Cardiac fibroblast (primary cell): ENCODE measurements at places on chromosomes 2 and 18.

- no peak for DNase-seq
Observed at GRCh38 chr2:106833256-106833655, 52.7 kb downstream of the ST6GAL2 start.

GRCh38 chr2:237074211-237074993, 11.3 kb upstream of the COPS8 start:
- peak; percentile 48 for DNase-seq

DNA sequence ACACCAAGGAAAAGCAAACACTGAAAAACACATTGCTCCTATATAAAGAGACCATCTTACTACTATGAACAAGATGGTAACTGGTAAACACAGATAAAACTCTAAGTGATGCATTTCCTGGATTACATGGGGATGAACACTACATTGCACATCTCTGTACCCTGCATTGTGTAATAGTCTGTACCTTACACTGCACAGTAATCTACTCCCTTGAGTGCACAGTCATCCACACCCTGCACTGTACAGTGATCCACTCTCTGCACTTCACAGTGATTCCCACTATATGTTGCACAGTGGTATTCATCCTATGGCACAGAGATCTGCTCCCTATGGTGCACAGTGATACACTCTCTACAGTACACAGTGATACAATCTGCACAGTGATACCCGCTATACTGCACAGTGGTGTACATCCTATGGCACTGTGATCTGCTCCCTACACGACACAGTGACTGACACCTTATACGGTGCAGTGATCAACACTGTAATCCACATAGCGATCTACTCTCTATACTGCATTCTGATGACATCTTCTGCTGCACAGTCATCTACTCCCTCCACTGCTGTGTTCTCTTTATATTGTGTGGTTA, 462.2 kb upstream of the RGPD4 start:
- peak; percentile 3 for DNase-seq

GRCh38 chr18:61669320-61669719, 223.5 kb downstream of the RNF152 start:
- peak; percentile 56 for DNase-seq

DNA sequence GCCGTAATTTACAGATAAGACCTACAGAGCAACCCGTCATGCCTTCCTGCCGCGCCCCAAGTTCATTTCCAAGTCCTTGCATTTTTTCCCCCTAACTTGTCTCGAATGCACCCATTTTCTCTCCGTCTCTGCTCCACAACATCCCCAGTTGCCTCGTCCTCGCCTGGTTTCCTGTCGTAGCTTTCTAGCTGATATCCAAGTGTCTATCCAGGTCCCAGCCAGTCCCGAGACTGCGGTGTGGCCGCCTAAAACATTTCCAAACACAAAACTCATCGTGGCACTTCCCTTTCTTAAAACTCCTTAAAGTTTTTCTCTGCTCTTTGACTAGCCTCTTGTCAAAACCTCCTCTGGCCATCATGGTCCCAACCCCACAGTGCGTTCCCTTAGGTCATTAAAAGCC, 1.2 kb upstream of the BARD1 start:
- DNase-seq: no peak

GRCh38 chr18:37567061-37567993, 1.7 kb upstream of the CELF4 start:
- no peak for DNase-seq

DNA sequence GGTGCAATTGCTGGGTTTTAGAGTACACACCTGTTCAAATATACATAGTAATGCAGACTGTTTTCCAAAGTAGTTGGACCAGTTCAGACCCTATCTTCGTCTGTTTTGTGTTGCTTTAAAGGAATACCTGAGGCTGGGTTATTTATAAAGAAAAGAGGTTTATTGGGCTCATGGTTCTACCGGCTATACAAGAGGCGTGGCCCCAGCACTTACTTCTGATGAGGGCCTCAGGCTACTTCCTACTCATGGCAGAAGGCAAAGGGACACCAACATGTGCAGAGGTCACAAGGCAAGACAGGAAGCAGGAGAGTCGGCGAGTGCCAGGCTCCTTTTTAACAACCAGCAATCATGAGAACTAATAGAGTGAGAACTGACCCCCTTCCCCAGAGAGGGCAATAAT, 21.9 kb upstream of the EMILIN2 start:
- DNase-seq: no peak

DNA sequence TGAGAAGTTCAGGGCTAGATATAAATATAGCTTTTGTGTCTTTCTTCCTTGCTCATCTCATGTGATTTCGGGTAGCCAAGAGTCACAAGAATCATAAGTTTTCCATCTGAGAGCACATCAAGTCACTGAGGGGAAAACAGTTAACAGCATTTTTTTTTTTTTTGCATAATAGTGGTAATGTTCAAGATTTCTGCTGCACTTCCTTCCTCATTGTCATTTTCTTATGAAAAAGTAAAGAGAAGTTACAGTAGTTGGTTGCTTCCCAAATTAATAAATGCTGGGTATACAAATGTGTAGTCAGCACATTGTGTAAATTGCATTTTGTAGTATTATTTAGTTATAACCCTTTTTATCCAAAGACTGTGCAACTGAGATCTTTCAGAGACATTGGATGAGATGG, 93.6 kb downstream of the ZEB2 start:
- no peak for DNase-seq

DNA sequence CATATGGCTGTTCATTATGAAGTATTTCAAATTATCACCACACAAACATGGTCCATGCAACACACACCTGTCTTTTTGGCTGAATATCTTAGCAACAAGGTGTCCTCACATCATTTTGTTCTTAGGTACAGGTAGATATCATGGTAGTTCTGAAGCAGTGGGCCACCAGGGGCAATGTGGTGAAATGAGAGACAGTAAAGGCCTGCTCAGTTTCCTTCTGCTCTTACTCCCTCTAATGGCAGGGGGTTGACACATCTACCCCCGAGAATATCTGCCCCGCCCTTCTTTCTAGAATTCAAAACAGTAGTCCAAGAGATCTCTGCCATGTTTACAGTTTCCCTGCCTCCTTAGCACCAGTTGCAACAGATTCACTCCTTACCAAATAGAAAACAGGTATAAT, 147.0 kb upstream of the KLHL14 start:
- DNase-seq: no peak

DNA sequence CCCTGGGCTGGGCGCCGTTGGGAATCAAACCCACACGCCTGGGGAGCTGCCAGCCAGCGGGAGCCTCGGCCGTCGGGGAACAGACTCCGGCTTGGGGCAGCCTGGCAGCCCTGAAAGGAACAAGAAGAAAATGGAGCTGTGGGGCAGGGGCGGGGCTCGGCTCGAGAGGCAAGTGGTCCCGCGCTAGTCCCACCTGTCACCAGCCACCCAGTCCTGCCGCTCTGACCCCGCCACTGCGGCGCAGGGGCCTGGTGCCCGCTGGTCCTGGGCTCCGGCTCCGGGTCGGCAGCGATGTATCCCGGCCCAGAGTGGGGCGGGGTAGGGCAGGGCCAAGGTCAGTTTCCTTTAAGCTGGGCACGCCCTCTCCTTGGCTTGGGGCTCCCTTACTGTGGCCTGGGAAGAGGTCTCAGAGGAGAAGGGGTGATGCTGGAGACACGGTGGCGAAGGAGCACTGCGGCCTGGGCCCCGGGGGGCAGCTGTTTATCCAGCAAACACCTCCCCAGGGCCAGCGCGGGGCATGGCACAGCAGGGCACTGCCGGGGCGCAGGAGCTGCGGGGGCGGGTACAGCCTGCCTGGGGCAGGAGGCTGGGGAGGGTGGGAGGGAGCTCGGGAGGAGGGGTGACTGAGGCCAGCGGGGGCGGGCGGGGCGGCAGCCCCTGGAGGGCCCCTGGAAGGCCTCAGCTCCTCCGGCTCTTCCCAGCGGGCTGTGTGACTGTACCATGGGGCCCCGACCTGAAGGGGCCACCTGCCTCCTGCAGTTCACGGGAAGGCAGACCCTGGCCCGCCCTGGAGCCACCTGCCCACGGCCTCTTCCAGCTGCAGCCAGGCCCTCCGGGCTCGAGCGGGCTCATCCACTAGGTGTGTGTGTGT, 15.6 kb downstream of the ODC1 start:
- no peak for DNase-seq

GRCh38 chr2:206701952-206702605, 16.1 kb downstream of the DYTN start:
- DNase-seq: no peak
